T-helper 2 cell treated with Interferon-gamma antibody and Interleukin-4, amounts not matched to agents 5 μg/mL and 100 μg/mL, for 36 hours (primary cell): ENCODE measurements at places on chromosomes 13 and 19.

- no peak for DNase-seq
Observed at GRCh38 chr19:47258434-47258833, 2.1 kb downstream of the CCDC9 start.

GRCh38 chr19:54366811-54367210, 2.1 kb upstream of the LAIR1 start:
- no peak for DNase-seq

- DNase-seq = no peak
Observed at GRCh38 chr19:18214779-18215433, 11.1 kb upstream of the RAB3A start.

DNA sequence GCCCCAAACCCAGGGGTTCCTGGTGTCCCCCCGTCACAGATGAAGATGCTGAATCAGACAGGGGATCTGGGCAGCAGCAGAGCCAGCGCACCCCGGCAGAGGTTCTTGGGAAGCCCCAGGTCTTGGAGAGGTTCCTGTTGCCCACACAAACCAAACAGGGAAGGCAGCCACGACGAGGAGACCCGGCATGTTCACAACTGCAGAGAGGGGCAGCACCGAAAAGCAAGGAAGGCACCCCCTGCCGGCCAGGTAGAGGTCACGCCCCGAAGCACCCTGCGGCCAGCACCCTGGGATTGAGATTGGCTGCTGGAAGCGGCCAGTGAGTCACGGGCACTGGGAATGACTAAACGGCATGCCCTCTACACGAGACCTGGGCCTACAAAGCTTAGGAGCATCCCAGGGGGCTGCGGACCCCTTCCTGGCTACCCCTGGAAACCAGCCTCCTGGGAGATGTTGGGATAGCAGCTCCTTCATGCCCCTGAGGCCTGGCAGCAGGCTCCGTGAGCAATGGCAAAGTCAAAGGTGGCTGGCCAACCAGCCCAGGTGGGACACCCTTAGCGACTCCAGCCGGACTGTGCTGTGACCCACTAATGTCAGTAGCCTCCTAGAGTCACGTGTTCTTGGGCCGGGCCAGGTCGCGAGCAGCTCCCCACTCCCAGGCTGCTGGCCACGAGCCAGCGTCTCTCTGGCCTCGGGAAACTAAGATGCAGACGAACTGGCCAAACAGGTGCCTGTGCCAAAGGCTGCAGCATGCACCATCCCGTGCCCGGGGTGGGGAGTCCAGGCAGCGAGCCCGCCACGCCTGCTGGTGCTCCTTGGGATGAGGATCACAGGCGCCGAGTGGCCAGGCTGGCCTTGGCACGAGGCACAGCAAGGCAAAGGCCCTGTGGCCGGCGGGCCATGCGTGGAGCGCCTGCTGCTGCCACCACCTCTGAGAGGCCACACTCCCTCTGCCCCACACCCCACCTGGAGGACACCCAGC, 43.2 kb downstream of the MLLT1 start:
- no peak for DNase-seq

- no peak for DNase-seq
Observed at GRCh38 chr13:48163061-48163460, 68.2 kb upstream of the MED4 start.

- no peak for DNase-seq
Observed at GRCh38 chr19:48118131-48118517, 7.5 kb upstream of the PLA2G4C start.

- no peak for DNase-seq
Observed at GRCh38 chr19:7641290-7642276, 4.7 kb downstream of the STXBP2 start.

GRCh38 chr19:35048911-35049411, 7.4 kb downstream of the HPN start:
- no peak for DNase-seq

DNA sequence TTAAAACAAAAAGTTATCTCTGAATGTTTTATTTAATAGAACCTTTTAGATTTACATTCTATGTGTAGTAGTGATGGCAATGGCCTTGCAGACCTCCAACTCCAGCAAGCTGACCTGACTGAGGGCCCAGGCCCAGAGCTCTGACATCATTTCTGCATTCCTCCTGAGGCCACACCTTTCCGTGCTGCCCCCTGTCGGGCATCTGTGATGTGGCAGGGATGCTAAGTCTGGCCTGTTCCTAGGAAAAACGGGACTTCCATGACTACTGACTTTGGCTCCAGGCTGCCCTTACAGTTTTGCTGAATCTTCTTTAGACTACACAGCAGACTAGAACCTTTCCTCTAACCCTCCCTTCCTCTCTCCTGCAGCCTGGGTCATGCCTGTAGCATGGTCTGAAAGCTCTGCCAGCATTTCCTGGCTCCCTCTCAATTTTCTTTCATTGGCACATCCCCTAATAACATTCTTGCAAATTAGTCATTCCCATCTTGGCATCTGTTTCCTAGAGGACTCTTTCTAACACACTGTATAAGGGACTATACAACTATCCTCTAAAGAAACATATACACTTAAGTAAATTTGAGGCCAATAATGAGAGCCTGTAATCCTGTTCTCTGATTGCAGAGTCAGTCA, 249.1 kb downstream of the GPC5 start:
- DNase-seq = no peak

DNA sequence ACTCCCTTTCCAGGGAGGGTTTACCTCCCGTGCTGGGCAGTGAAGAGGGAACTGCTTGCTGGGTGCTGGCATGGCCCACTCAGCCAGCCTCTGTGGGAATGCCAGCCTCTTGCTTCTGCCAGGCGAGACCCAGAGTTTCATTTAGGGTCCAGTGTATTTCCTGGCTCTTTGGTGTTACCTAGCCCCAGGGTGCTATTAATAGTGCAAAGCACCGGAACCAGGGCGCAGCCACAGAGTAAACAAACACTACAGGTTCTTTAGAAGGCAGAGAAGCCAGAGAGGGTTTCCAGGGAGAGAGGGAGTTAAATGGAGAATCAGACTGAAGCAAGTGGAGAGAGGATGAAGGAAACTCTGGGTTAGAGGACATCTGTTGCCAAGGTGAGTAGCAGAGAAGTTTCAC, 74.9 kb upstream of the SPATA13 start:
- no peak for DNase-seq

GRCh38 chr13:113365971-113366588, 2.1 kb upstream of the GRTP1 start:
- no peak for DNase-seq

GRCh38 chr19:50831026-50831396, 2.4 kb downstream of the KLK15 start:
- no peak for DNase-seq
